ENCODE measurements at places on chromosomes 1 and 21.

- DNase-seq: no peak
Measured at GRCh38 chr21:16162953-16163352, 433.2 kb downstream of the USP25 start.

DNA sequence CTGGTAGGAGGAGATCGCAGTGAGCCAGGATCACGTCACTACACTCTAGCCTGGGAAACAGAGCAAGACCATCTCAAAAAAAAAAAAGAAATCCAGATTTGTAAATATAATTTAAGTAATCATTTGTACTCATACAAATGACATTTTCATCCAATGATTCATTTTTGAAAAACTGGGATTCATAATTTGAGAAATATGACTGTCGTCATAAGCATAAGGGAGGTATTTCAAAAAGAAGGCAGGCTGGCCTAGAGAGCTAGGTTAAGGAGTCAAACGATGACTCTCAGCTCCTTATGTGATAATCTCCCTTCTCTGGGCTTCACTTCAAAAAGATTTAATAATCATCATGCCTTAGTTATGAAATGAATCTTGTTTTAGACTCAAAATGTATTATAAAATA, 2.3 kb downstream of the GART start:
- DNase-seq: no peak

DNA sequence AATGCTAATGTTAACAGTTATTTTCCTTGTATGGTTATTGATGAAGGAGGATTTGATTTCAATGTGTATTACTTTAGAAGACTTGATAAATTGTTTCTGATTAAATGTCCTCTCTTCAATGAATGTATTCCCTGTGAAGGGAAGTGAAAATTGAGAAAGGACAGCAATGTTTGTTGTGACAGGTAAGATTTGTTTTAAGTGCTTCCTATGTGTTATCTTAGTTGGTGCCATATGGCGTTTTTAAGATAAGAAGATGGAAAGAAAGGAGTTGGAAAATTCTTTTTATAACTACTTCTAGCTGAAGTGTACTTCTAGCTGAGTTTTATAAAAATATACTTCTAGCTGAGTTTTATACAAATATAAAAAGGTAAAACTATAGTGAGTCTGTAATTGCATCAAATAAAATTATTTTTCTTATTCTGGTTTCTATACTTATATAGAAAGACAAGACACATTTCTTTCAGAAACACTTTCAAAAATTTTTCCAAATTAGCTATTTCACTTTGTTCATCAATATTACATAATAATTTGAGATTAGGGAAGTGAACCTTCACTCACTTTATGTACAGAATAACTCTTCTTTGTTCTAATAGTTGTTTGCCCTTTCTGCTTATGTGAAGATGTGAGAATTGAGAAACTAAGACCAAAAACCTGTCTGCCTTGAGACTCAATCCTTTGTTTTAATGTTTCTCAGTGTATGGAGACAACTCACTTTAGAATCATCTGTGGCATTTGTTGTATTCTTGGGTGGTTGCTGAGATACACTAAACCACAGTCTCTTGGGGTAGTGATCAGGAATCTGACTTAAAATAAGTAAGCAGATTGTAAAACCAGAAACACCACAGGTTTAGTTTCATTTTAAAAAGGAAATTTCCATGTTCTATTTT, 382.9 kb upstream of the B3GALT2 start:
- DNase-seq: no peak

DNA sequence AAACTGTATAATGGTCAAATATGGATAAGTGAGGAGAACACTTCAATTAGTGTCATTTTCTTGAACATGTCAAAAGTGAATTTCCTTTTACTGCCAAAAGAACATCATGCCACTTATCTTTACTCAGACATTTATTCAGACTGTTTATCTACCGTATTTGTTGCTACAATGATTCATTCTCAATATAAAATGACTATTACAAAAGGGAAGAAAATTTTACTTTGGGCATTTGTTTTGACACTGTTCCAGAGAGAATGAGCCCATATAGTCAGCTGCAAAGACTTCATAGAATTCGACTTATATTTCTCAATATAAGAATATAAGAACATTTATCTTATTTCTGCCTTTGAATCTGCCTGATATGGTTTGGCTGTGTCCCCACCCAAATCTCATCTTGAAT, 1699.1 kb downstream of the BRINP3 start:
- DNase-seq: no peak

- DNase-seq: no peak
Measured at GRCh38 chr1:216210081-216210480, 213.2 kb downstream of the USH2A start.

DNA sequence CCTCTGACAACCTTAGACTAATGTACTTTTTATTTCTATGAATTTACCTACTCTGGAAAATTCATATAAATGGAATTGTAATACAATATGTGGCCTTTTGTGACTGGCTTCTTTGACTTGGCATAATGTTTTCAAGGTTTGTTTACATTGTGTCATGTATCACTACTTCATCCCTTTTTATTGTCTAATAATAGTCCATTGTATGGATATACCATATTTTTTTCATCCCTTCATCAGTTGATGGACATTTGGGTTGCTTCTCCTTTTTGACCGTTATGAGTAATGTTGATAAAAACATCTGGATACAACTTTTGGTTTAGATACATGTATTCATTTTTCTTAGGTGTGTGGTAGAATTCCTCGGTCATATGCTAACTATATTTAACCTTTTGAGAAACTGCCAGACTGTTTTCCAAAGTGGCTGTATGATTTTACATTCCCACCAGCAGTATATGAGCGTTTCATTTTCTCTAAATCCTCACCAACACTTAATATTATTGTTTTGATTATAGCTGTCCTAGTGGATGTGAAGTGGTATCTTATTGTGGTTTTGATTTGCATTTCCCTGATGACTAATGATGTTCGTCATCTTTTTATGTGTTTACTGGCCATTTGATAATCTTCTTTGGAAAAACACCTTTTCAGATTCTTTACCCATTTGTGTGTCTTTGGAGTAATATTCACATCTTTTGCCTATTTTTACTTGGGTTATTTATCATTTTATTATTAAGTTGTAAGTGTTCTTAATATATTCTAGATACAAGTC, 3.5 kb downstream of the RO60 start:
- no peak for DNase-seq

DNA sequence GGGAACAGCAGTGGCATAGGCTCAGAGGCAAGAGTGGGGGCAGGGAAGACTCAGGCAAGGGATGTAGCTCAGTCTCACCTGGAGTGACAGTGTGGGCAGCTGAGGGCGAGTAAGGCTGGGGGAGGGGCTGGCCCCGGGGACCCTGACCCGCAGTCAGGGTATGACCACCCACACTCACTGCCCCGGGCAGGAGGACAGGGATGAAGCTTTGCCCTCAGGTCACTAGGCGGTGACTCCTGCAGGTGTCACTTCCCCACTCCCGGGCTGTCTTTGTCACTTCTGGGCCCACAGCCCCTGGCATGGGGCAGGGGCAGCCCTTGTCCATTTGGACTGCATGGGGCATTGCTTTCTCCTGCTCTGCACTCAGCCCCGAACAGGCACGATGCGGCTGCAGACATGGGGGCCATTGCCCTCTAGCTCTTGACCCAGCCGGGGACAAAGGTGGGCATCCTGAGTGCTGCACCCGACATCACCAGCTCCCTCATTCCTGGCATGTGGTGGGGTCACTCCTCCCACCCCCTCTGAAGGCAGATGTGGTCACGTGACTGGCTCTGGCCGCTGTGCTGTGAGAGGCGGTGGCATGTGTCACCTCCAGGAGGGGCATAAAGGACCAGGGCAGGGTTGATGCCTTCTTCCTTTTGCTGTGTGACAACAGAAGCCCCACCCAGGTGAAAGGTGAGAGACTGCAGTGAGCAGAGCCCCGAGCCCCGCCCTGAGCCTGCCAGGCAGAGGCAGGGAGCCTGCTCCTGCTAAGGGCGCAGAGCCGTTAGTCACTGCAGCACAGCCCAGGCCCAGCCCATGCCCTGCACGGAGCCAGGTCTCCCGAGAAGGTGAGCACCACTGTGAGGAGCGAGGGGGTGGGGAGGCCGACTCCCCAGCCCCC, 66.0 kb downstream of the MATN1 start:
- DNase-seq: no peak

DNA sequence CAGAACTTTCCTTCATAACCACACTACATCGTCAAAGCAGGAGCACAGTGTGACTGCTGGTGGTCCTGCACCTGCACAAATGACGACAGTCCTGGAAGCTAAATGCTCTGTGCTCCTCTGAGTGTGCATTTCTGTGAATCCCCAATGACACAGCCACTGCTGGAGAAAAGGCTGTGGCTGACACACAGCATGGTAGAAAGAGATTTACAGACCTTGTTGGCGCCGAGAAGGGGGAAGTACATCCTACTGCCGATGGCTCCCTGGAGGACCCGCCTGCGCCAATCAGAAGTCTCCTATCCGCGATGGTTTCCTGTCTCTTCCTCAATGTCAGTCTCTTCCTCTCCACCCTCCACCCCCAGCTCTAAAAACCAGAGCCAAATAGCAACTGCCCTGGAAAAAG, 115.4 kb upstream of the RAB4A start:
- no peak for DNase-seq

- no peak for DNase-seq
Measured at GRCh38 chr1:116832932-116833578, 76.7 kb upstream of the PTGFRN start.

All from stimulated activated effector memory CD8-positive, alpha-beta T cell treated with anti-CD3 and anti-CD28 coated beads, Interleukin-12 subunit alpha, Interleukin-12 subunit beta, amount 100 ng/mL, for 72 hours (primary cell).